ENCODE measurements at places on chromosomes 6 and 20.

DNA sequence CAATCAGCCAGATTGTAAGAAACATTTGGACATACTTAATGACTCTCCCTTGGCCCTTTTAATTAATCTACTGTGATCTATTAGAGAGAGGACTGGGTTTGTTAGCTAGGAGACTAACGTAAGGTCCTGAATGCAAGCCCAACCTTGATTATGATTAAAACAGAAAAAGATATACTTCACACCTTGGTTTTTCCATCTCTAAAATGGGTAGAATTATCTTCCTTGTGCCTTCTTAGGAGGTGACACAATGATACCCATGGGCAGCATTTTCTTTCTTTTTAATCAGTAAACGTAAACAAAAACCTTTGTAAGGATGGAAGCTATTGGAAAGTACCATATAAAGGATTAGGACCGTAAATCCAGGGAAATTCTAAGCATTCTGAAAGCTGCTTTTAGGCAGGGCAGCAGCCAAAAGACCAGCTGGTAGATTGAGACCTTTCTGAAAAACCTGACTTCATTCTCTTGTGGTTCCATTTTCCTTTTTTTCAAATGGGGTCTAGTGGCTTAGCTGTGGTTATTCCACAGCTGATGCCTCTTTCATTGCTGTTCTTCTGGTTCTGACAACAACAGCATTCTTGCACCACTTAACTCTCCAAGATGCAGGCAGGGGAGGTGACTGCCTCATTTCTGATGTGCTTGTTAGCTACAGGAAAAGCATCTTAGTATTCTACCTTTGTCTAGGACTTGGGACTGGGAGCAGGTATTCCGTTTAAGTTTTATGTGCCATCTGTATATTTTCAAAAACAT lies 27.4 kb downstream of the RREB1 start:
- DNase-seq, result no peak

GRCh38 chr6:152206072-152206818 lies 398.8 kb downstream of the ESR1 start:
- DNase-seq, result peak; percentile 37

DNA sequence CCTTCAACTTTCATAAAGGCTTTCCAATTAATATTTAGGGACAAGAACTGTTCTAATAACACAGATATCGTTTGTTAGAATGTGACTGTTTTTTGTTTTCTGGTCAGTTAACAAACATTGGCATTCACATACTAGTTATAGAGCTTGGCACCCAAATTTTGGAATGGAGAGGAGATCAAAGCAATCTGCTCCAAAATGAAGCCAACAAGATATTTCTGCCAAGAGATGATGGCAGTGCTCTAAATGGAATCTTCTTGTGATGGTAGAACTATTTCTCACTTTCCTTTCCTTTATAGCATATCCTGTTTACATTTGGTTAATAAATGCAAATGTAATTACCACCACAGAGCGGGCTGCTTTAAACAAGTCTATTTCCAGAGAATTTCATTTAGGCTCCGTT lies 208.3 kb upstream of the RIMS1 start:
- DNase-seq, result no peak

DNA sequence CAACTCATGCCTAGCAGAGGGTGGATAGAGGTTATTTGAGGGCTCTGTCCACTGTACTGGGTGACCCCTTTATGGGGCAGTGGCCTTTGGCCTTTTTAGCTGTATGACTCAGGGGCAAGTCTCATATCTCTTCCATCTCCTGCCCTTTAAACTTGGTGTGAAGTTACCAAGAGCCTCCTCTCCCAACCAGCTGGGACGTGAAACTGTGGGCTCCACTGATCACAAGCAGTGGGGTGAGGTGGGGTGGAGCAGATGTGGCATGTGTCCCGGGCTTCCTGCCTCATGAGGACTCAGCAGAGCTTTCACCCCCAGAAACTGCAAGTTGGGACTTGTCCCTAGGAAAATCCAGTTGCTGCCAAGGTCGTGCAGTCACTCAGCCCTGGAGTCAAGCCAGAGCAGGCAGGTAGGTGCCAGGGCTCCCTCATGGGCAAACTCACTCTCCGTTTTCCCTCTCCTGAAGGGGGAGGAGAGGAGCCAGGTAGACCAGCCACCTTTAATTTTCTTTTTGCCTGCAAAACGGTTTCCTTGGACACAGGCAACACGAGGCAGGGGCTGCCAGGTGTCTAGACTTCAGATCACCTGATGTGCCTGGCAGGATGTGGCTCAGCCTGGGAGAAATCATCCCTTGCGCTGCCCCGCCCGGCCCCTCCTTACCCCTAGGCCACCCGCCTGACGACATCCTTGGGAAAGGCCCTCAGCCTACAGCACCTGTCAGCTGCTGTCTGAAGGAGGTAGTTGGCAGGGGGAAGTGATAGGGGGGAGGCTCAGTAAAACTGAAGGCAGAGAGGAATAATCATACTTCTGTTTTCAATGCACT lies 4.0 kb downstream of the CDKN1A start:
- peak; percentile 47 for DNase-seq

DNA sequence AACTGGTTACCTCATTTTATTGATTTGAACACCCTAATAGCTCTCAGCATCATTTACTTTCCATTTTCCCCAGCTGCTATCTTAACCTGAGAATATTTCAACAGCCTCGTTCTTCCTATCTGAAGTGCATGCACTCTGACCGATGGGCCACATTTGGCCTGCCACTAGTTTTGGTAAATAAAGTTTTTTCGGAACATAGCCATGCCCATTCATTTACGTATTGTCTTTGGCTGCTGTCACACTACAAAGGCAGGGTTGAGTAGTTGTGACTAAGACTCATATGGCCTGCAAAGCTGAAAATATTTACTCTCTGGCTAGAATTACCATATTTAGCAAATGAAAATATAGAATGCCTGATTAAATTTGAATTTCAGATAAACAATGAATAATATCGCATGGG lies 10.8 kb downstream of the ADGRF4 start:
- DNase-seq, result no peak

- no peak for DNase-seq
Measured at GRCh38 chr20:24368253-24368652, 101.2 kb upstream of the SYNDIG1 start.

DNA sequence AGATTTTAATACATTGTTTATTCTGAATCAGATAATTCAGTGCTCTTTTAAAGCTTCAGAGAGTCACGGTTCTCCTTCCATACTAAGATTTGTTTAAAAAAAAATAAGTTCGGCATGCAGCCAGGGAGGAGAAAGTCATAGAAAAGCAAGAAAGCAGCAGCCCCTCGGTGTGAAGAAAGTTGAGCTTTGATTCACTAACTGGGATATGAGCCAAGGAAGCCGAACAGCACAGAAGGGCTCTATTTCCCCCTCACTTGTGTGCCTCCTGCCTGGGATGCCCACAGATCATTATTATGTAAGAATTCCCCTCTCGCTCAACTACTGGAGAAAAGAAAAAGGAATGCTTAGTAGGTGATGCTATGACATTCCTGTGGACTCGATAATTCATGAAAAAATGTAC lies 69.3 kb upstream of the SYNJ2 start:
- DNase-seq, result peak; percentile 92

GRCh38 chr6:38498805-38499445 lies 140.8 kb downstream of the BTBD9 start:
- no peak for DNase-seq

- DNase-seq, result no peak
Measured at GRCh38 chr6:44481056-44481455, 93.5 kb downstream of the CDC5L start.

DNA sequence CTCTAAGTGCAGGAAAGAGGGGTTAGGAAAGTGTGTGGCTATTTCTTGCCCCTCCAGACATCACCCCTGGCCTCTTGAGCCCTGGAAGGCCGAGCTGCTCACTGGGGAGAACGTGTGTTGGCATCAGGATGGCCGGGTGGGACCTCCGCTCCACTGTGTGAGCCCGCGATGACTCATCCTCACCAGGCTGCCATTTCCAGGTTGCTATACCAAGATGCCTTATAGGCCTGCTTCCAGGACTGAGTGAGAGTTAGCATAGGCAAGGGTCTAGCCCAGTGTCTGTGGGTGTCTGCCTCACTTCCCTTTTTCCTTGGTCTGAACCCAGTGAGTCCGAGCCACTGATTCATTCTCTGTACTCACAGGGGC lies 105.0 kb downstream of the MRPL14 start:
- peak; percentile 43 for DNase-seq

- DNase-seq, result no peak
Measured at GRCh38 chr20:37413379-37413778, 67.4 kb downstream of the SRC start.

DNA sequence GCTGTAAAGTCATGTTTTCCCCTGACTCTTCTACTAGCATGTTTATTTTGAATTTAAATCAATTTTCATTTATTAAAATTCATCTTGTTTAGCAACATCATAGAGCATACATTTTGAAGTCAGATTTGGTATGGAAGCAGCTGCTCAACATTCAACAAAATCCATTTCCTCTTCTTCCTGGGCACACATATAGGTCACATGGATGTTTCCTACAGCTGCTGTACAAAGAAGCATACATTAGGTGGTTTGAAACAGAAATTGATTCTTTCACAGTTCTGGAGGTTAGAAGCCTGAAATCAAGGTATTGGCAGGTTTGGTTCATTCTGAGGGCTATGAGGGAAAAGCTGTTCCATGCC lies 495.2 kb downstream of the RFPL4B start:
- no peak for DNase-seq

DNA sequence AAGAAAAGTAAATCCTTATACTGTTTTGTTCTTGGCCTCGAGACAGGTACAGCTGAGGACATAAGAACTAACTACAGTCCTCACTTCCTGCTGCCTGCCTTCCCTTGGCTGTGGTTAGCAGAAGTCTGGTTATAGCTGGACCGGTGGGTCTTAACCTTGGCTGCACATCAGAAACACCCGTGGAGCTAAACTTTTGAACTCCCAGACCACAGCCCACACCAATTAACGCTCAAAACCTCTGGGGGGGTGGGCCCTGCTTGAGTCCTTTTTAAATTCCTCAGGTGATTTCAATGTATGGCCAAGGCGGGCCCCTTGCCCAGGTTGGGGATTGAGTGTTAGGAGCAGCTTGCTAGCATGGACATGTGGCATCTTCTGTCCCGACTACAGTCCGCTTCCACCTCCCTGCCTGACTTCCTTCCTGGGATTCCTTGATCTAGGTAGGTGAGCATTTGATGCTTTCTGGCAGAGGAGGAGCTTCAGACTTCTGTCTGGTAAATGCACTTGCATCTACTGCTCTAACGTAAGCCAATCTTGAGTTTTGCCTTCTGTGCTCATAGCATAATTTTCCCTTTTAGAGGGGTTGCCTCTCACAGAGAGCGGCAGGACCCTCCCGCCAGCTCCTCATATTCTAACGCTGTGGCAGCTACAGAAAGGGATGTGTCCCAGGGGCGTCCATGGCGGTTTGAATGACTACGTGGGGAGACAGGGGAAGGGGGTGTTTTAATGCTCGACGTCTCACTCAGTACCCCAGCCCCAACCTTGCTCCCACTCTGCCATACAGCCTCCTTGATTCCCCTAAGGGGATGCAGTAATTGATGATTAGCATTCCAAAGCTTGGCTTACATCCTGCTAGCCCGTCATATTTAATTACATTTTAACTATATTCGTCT lies 390.1 kb downstream of the ZFAND3 start:
- no peak for DNase-seq

DNA sequence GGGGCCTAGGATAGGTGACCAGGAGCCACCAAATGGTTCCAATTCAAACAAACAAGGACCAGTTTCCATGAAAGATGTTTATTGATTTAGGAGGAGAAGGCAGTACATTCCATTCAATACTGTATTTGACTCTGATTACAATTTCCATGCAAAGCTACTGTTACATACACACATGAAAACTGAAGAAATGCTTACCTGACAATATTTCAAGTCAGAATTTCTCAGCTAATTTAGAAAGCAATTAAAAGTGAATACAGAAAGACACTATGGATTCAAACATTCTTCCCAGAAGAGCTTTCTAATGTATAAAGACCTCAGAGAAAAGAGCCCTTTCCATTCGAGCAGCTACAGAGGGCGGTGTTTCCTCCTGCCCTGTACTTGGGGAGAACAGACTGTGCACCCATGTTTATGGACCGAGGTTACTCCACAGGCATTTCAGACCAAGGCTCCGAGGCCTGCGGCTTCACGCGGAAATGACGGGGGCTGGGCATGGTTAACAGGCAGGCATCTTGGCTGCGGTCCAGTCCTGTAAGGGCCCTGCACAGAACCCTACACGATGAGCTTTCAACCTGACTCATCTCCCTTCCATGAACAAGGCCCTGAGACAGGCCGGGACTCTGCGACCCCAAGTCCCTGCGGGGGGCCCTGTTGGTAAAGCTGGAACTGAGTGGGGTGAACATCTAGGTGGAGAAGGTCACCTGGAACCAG lies 25.7 kb upstream of the TCFL5 start:
- peak; percentile 95 for DNase-seq

GRCh38 chr6:28134015-28134414 lies 7.7 kb upstream of the ZKSCAN8 start:
- peak; percentile 66 for DNase-seq

DNA sequence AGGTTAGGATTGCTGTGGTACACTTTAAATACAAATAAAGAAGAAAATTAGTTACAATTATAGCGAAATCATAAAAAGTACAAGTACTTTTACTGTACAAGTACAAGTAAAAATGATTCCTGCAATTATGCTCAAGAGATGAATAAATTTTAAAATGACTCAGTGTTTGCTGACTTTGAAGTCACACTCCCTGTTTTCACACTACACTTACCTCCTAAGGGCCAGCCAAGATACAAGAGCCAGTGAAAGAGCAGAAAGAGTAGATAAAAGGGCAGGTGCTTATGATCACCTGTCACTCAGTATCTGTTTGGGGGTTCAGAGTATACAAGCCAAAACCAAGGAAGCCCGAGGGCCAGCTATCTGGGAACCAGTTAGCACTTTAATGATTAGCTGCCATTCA lies 41.0 kb upstream of the COL21A1 start:
- no peak for DNase-seq

- peak; percentile 87 for DNase-seq
Measured at GRCh38 chr6:128882991-128883611, at the start of gene LAMA2. Gene LAMA2 (plus strand): TSS chr6:128883138. CDS start chr6:128883246, 108 bp downstream.

GRCh38 chr20:34571753-34572152 lies 13.2 kb downstream of the MAP1LC3A start:
- DNase-seq, result no peak

GRCh38 chr6:42021847-42022754 lies 28.2 kb upstream of the TAF8 start:
- DNase-seq, result no peak

GRCh38 chr6:14025160-14025559 lies 92.4 kb upstream of the CD83 start:
- DNase-seq, result no peak

- DNase-seq, result peak; percentile 49
Measured at GRCh38 chr6:37323580-37323979, 30.2 kb upstream of the RNF8 start.

- DNase-seq, result no peak
Measured at GRCh38 chr6:144449218-144449617, 164.1 kb downstream of the UTRN start.

GRCh38 chr6:125102891-125103290 lies 50.7 kb upstream of the TPD52L1 start:
- peak; percentile 97 for DNase-seq

GRCh38 chr20:11178946-11179654 lies 505.3 kb upstream of the JAG1 start:
- DNase-seq, result peak; percentile 68

Measured in EH (cell line).